ENCODE measurements at places on chromosomes 7 and 10.

DNA sequence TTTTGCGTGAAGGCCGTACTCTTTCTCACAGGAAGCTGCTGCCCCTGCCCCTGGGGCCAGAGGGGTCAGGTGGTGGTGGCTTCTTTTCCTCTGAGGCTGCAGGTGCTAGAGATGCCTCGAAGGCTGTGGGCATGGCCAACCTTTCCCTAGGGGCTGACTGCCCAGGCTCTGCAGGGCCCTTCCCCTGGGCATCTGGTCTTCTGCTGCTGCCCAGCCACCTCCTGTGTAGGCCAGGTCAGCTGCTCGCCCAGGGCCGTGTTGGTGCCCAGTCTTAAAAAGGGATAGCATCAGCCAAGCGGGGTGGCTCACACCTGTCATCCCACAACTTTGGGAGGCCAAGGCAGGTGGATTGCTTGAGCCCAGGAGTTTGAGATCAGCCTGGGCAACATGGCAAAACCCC lies 114.3 kb downstream of the FAM53B start:
- DNase-seq, result no peak

GRCh38 chr10:28744069-28744768 lies 66.9 kb downstream of the BAMBI start:
- no peak for DNase-seq

- DNase-seq, result no peak
These were observed 36.3 kb upstream of the DIP2C start for GRCh38 chr10:725786-726185.

GRCh38 chr7:93238748-93239147 lies 6.6 kb downstream of the VPS50 start:
- DNase-seq, result no peak

GRCh38 chr10:26372513-26373354 lies 65.4 kb upstream of the APBB1IP start:
- DNase-seq, result no peak

DNA sequence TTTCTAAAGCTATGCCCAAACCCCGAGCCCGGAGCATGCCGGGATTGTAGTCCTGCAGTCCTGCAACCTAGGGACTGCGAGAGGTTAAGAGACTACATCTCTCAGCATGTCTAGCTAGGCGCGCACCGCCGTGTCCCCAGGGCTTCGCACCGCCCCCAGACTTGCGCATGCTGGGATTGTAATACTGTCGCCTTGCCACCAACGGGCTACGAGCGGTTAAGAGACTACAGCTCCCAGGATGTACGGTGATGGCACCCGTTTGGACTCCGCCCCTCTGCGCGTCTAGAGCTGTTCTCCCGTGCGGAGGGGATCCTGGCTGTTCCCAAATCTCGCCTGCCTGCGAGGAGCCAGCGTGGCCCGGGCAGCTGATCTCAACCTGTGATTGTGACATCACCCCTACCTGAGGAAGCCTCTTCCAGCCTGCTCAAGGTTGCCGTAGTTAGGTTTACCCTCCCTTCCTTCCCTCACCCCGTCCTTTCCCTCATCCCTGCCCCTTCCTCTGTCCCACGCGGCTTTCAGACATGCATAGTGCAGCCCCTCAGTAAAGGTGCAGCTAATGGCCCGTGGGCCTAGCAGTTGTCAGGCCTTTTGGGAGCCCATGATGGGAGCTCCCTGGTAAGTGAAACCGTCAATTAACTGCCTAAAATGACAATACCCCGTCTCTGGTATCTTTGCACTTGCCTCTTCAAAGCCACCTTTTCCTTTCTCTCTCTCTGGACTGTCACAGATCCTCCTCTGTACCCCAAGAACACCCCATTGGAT lies 6.3 kb upstream of the ZNF736 start:
- DNase-seq, result peak; percentile 85

GRCh38 chr7:120201290-120201689 lies 71.7 kb upstream of the KCND2 start:
- DNase-seq, result no peak

- no peak for DNase-seq
These were observed 369 bp upstream of the SCIN start for GRCh38 chr7:12570168-12570533.

DNA sequence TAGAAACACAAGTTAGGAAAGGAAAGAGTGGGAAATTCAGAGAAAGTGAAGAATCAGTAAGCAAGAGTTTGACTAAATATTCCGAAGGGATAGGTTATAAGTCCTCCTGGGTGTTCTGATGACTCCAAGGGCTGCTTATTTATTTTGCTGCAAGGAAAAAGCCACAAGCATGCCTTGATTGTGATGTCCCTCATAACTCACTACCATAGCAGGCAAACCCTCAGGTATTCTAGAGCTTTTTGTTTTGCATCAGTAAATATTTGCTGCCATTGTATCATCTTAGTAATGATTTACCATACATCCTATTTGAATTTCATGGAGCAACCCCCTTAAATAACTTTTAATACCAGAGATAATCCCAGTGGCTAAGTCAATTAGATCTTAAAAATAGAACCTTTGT lies 688.1 kb downstream of the SUGCT start:
- DNase-seq, result no peak

DNA sequence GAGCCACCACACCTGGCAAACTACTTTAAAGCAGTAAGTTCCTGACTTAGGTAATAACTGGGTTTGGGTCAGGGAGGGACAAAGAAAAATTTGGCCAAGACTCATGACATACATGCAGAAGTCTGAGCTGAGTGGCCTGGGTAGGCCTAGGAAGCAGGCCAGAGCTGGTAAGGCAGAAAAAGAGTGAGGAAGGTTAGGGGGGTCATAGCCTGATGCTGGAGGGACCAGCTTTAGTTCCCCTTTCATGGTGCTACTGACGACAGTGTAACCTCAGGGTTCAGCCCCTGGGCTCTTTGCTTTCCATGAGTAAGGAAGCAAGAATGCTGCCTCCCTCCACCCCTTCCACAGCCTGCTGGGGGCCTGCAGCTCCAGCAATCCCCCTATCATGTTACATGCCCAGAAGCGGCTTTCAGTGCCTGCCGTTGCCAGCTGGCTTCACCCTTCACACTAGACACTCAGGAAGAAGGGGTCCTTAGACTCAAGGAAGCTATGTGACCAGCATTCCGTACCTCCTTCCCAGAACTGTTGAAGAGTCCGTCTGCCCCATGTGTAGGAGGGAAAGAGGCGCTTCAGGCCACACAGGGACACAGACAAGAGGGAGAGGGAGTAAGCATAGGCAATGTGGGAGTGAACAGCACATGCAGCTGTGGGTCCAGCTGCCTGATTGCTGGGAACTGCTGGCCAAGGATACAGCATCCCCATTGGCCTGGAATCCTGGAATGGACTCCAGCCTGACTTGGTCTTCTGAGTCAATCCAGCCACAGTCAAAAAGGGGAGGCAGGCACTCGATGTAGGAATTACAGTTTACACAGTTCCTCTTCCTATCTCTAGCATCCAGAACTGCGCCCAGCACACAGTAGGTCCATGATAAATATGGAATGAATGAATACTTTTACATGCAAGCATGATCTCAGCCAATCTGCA lies 4.1 kb upstream of the PLAU start:
- DNase-seq, result no peak

DNA sequence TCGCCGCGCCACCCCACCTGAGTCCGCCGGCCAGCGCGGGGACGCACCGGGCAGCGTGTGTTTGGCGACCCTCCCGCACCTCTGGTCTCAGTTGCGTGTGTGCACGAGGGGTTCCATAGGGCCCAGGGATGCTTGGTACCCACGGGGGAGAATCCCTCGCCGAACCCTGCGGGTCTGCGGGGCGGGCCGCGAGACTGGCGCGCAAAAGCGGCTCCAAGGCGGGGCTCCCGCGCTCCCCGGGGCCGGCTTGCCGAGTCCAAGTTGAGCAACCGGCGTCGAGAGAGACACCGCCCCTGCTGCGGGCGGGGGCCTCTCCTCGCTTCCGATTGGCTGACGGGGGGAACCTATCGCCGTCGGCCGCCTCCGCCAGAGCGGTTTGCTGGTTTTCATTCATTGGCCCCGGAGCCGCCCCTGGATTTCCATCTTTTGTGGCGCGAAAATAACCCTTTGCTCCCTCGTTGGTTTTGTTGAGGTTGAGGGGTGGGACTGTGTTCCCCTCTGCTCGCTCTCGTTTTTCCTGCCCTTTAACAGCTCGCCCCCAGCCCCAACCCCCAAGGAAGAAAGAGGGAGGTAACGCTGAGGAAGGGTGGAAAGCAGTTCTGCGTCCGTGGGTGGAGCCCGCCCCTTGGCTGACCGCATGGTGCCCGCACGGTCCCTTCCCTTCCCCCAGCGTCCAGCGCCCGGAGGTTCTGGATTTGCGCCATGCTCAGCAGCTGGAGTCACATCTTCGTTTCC lies 4.0 kb upstream of the IGF2BP3 start:
- peak; percentile 96 for DNase-seq

GRCh38 chr7:45036796-45037195 lies 36.8 kb downstream of the CCM2 start:
- DNase-seq, result no peak

GRCh38 chr10:47435081-47435480 lies 48.8 kb downstream of the ANXA8 start:
- no peak for DNase-seq

- no peak for DNase-seq
These were observed 66.8 kb downstream of the LRMDA start for GRCh38 chr10:75497997-75498883.

- DNase-seq, result no peak
These were observed 867.3 kb downstream of the TYW1 start for GRCh38 chr7:67863911-67864310.

GRCh38 chr10:14235566-14236195 lies 95.0 kb downstream of the FRMD4A start:
- no peak for DNase-seq

DNA sequence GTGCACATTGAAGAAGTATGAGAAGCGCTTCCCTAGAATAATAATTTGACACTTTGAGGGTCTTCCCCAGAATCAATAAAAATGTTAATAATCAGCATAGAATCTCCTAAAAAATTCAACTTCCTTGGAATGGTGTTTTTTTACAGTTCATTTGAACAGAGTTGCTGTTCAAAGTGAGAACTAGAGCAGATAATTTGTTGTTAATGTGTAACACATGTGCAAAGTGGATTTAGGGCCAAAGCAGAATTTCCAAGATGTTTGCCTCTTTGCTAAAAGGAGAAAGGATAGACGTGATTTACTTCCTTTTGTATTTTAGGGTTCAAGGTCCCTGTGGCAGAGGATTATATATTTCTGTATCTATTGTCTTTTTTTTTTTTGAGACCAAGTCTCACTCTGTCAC lies 73.8 kb downstream of the ZNF277 start:
- DNase-seq, result no peak

GRCh38 chr7:76396864-76397263 lies 12.6 kb downstream of the SSC4D start:
- DNase-seq, result no peak

- DNase-seq, result no peak
These were observed 11.0 kb upstream of the RASSF4 start for GRCh38 chr10:44948642-44949041.

GRCh38 chr10:78436222-78436573 lies 402.5 kb downstream of the RPS24 start:
- no peak for DNase-seq

- DNase-seq, result no peak
These were observed 9.8 kb downstream of the ZNF775 start for GRCh38 chr7:150388709-150389531.

DNA sequence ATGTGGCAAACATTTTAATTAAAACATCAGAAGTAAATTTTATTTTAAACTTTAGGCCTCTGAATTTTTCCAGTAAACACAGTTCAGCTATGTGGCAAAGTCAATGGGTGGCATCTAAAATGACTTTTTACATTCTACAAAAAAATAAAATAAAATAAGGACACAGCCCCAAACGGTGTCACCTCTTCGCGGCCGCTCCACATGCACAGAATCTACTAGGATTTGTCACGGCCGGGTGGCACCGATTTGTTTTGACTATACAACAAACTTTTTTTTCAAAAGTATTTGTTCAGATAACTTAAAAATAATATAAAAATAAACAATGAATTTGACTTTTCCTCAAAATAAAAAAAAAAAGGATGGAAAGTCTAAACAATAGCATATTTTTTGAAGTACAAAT lies 127.8 kb downstream of the EBF3 start:
- DNase-seq, result no peak

- DNase-seq, result no peak
These were observed 563.6 kb upstream of the SEMA3D start for GRCh38 chr7:85750454-85750949.

DNA sequence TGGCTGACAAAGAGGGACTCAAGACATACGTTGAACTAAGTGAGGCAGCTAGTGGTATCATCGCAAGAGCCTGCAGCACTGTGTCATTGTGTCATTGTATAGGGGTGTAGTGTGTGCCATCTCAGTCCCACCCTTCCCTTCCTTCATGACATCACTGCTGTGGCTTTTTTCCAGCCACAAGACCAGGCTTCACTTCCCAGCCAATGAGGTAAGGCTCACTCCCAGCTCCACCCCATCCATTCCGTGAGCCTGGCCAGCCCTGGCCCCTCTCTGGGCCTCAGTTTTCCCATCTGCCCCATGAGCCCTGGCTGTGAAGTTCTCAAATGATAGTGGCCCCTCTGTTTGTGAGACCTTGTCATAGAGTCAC lies 134.3 kb upstream of the ZMIZ1 start:
- DNase-seq, result no peak

DNA sequence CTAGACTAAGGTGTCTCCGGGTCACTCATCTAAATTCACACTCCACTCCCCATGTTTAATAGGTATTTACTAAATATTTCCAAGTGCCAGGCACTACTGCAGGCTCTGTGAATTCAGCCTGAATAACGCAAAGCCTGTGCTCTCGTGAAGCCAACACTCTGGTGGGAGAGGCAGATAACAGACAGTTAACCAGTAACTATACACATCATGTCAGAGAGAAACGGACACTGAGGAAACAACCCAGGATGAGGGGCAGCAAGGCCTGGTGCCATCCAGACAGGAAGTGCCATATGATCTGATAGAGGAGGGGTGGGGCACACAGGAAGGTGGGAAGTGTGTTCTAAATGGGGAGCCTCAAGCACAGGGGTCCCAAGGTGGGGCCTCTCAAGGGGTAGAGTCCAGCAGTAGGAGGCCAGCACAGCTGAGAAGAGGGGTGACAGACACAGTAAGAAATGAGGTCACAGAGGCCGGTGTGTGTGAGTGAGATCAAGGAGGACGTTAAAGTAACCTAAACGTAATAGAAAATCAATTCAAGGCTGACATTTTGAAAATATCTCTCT lies 85.3 kb downstream of the LARP4B start:
- DNase-seq, result no peak

- DNase-seq, result no peak
These were observed 2.6 kb upstream of the VIPR2 start for GRCh38 chr7:159147246-159147645.

GRCh38 chr7:124801330-124801895 lies 35.8 kb upstream of the GPR37 start:
- DNase-seq, result no peak

- no peak for DNase-seq
These were observed 106.2 kb downstream of the TWIST1 start for GRCh38 chr7:19011212-19011611.

DNA sequence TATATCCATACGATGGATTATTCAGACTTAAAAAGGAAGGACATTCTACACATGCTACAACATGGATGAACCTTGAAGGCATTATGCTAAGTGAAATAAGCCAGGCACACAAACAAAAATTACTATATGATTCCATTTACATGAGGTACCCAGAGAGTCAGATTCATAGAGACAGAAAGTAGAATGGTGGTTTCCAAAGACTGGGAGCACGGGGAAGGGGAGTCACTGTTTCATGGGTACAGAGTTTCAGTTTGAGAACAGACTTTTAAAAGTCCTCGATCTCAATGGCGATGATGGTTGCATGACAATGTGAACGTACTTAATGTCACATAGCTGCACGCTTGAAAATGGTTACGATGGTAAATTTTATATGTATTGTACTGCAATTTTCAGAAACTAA lies 39.3 kb downstream of the NUDCD3 start:
- DNase-seq, result no peak

- no peak for DNase-seq
These were observed 385.0 kb downstream of the NXPH1 start for GRCh38 chr7:8818406-8818805.

GRCh38 chr10:4217187-4217586 lies 432.2 kb upstream of the KLF6 start:
- no peak for DNase-seq
